Ovary (tissue), 10 donors: ENCODE measurements at places on chromosomes 16 and 17. TPM values are rescaled to one million over a fixed set of nuclear protein-coding genes. Genes with fewer than 3 reads are reported as not detected.

Gene CACNA1G
- 10.8 TPM for total RNA-seq

Gene KRTAP16-1
- not detected for total RNA-seq

- peak overlapping the region; percentile 91 for H3K27ac ChIP-seq
- no peaks in the 10 kb centered on the region for H3K36me3 ChIP-seq
- peaks cover 21% of the 10 kb centered on the region for H3K4me1 ChIP-seq
- peak overlapping the region; percentile 76 for H3K4me3 ChIP-seq
- DNase-seq, result peak; percentile 60
Observed at GRCh38 chr16:3023415-3023668, 400 bp downstream of the HCFC1R1 start.

- no peaks in the 10 kb centered on the region for H3K27me3 ChIP-seq
- no peaks in the 10 kb centered on the region for H3K36me3 ChIP-seq
Observed at GRCh38 chr17:31517524-31517923, 126.0 kb downstream of the RAB11FIP4 start.

- peaks cover 35% of the 10 kb centered on the region for H3K4me1 ChIP-seq
- H3K36me3 ChIP-seq, result no peaks in the 10 kb centered on the region
- peak; percentile 90 for DNase-seq
- H3K27ac ChIP-seq, result peak overlapping the region; percentile 63
- H3K27me3 ChIP-seq, result no peaks in the 10 kb centered on the region
Observed at GRCh38 chr16:4328046-4328781, 12.3 kb downstream of the GLIS2 start.

DNA sequence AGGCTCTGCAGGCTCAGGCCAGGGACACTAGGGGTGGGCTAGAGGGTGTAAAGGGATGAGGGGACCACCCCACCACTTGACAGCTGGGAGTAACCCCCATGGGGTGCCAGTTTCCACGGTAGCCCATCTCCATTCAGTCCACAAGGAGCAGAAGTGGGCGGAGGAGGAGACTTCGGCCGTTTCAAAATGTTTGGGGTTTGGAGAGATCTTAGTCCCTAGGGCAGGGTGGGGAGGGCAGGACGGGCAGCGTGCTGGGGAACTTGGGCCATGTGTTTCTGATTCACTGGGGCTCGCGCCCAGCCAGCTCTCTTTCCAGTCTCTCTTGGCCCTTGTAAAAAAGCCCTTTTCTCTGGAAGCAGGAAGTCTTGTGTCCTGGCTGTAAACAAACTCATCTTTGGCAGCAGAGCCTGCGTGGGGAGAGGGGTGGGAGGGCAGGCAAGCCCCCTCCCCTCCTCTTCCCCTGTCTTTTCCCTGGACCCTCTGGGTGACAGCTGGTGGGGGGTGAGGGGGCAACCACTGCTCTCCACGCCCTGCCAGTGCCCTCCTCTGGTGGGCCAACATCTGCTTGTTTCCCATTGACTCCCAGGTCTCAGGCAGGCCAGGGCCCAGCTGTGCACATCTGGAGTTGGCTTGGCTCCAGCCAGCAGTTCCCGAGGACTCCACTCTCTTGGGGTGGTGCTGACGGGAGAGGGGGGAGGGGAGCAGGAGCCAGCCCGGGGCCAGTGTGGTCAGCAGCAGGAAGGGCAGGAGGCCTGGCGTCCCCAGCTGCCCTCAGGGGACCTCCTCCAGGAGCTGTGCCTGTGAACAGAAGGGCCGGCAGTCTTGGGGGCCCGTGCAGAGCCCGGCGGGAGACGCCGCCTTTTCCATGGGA, 8.1 kb downstream of the CYGB start:
- peak overlapping the region; percentile 90 for H3K27ac ChIP-seq
- H3K4me1 ChIP-seq, result peaks cover 39% of the 10 kb centered on the region
- H3K36me3 ChIP-seq, result no peaks in the 10 kb centered on the region
- H3K4me3 ChIP-seq, result peak overlapping the region; percentile 6

GRCh38 chr17:11372692-11373091, 131.7 kb downstream of the SHISA6 start:
- no peak overlapping the region for H3K4me3 ChIP-seq
- no peaks in the 10 kb centered on the region for H3K27me3 ChIP-seq
- H3K4me1 ChIP-seq, result no peaks in the 10 kb centered on the region
- no peak overlapping the region for H3K27ac ChIP-seq
- DNase-seq, result no peak

GRCh38 chr16:63067141-63067540, 1030.9 kb upstream of the CDH8 start:
- no peaks in the 10 kb centered on the region for H3K27me3 ChIP-seq
- no peaks in the 10 kb centered on the region for H3K36me3 ChIP-seq
- no peak overlapping the region for H3K27ac ChIP-seq
- H3K4me1 ChIP-seq, result no peaks in the 10 kb centered on the region
- DNase-seq, result no peak
- no peak overlapping the region for H3K4me3 ChIP-seq

DNA sequence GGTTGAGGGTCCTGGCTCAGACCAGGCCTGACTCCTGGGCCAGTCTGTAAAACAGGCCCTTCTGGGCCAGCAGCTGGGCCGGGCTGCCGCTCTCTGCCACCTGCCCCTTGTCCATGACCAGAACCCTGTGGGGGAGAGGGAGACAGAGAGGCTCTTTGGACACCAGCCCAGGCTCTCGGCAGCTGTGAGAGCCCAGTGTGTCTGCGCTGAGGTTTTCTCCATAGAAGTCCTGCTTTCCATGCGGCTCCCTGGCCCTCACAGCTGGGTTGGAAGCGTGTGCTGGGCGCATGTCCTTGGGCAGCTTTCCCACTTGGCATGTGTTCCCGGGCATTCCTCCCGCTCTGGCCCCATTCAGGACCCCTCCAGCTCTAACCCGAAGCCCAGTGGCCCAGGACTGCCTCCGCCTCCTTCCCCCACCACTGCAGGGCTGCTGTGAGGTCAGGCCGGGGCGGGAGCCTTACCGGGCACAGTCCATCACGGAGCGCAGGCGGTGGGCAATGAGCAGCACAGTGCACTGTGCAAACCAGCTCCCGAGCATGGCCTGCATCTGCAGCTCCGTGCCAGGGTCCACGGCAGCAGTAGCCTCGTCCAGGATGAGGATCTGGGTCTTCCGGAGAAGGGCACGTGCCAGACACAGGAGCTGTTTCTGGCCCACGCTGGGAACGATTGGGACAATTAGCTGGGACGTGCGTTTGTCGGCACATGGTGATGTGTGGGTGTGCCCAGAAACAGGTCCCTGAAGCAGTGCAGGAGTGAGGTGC, 73.0 kb downstream of the ABCC6 start:
- H3K27me3 ChIP-seq, result no peaks in the 10 kb centered on the region
- H3K27ac ChIP-seq, result no peak overlapping the region
- no peak overlapping the region for H3K4me3 ChIP-seq
- H3K36me3 ChIP-seq, result no peaks in the 10 kb centered on the region

Gene GRAPL
- total RNA-seq, result 2.2 TPM

- DNase-seq, result no peak
- H3K27ac ChIP-seq, result no peak overlapping the region
- no peak overlapping the region for H3K4me3 ChIP-seq
- H3K27me3 ChIP-seq, result no peaks in the 10 kb centered on the region
- H3K36me3 ChIP-seq, result no peaks in the 10 kb centered on the region
Observed at GRCh38 chr17:75572713-75573539, 14.7 kb upstream of the MYO15B start.

DNA sequence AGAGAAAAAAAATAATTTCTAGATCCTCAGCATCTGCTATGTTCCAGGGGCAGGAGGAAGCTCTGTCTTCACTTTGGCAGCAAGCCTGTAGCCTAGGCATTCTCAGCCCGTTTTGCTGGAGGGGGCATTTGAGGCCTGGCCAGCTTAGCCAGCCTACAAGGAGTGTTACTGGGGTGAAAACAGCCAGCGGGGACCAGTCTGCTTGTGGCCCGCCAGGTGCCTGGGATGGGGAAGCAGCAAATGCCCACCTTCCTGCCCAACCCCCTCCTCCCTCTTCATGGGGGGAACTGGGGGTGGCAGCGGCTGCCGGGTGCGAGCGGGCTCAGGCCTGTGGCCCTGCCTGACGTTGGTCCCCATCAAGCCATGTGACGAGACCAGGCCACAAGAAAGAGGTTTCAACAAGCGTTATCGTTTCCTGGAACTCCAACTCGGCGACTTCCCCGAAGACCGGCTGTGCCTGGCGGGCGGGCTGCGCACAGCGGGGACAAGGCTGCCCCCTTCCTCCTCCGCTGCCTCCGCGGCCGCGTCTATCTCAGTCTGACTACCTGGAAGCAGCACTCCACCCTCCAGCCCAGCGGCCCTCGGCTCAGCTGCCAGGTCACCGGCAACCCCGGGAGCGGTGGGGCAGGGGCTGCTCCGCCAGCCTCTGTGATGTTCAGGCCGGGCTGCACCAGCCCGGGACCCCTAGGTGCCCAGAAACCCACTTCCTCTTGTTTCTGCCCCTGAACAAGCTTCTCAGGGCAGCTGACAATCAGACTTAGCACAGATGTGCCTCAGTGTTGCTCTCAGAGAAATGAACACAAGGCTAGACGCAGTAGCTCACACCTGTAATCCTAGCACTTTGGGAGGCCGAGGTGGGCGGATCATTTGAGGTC, 22.9 kb downstream of the SOCS1 start:
- no peak overlapping the region for H3K27ac ChIP-seq
- H3K36me3 ChIP-seq, result no peaks in the 10 kb centered on the region
- H3K4me1 ChIP-seq, result no peaks in the 10 kb centered on the region
- no peak overlapping the region for H3K4me3 ChIP-seq
- DNase-seq, result no peak

Gene KRT17
- 2.7 TPM for total RNA-seq

Gene HBM
- total RNA-seq, result not detected

DNA sequence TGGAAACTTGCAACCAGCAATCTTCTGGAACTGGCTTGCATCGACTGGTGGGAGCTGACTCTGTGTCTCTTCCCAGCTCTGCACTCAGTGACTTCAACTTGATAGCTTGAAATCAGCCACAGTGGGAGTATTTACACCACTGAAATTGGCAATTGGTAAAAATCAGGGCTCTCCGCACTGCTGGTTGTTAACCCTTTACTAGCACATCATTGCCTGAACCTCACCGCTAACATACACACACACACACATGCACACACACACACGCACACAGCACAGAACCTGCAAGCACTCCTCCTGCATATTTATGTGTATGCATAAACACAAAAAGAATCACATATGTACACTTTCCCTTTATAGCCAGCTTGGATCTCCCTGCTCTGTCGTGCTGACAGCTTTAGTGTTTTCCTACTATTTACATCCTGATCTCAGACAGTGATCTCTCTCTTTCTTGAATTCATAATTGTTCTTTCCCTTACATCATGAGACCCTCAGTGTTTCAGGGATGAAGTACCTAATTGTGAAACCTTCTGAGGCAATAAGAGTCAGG, 7.9 kb upstream of the TMIGD1 start:
- H3K36me3 ChIP-seq, result no peaks in the 10 kb centered on the region
- no peaks in the 10 kb centered on the region for H3K27me3 ChIP-seq
- no peak overlapping the region for H3K4me3 ChIP-seq
- H3K27ac ChIP-seq, result no peak overlapping the region
- H3K4me1 ChIP-seq, result peaks cover 2% of the 10 kb centered on the region
- no peak for DNase-seq

GRCh38 chr17:74485022-74485743, 18.7 kb downstream of the CD300A start:
- no peaks in the 10 kb centered on the region for H3K36me3 ChIP-seq
- DNase-seq, result no peak
- H3K27ac ChIP-seq, result no peak overlapping the region
- no peaks in the 10 kb centered on the region for H3K4me1 ChIP-seq
- H3K4me3 ChIP-seq, result no peak overlapping the region

Gene CCL16
- total RNA-seq, result not detected

- H3K36me3 ChIP-seq, result no peaks in the 10 kb centered on the region
- H3K27ac ChIP-seq, result peak overlapping the region; percentile 98
- H3K4me1 ChIP-seq, result peaks cover 5% of the 10 kb centered on the region
- no peaks in the 10 kb centered on the region for H3K27me3 ChIP-seq
- H3K4me3 ChIP-seq, result peak overlapping the region; percentile 73
- peak; percentile 68 for DNase-seq
Observed at GRCh38 chr17:64146418-64147109, 16.6 kb upstream of the ERN1 start.

- no peaks in the 10 kb centered on the region for H3K27me3 ChIP-seq
- no peaks in the 10 kb centered on the region for H3K36me3 ChIP-seq
- H3K4me1 ChIP-seq, result peaks cover 4% of the 10 kb centered on the region
- peak within 1 kb of the TSS; percentile 2 for H3K27ac ChIP-seq
- DNase-seq, result peak; percentile 90
Observed at GRCh38 chr17:45051060-45051719, at the start of gene DCAKD. Gene DCAKD (minus strand): TSS chr17:45051632. CDS start chr17:45034885, 16,747 bp downstream.

DNA sequence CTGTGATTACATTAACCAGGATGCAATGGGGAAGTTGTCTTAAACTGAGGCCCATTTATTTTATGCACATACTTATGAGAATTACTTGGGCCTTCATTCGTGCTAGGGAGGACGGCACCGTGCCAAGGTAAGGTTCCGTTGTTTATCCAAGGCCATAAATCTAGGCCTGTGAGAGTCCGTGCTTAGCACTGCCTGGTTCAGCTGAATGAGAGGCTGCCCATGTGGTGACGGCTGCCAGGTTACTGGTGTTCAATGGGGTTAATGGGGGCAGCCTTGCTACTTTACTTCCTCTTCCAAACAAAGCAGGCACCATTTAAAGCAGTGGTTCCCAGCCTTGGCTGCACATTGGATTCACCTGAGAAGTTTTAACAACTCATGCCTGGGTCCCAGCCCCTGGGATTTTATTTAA, 135.1 kb upstream of the NOL11 start:
- no peaks in the 10 kb centered on the region for H3K27me3 ChIP-seq
- no peak overlapping the region for H3K27ac ChIP-seq
- H3K36me3 ChIP-seq, result no peaks in the 10 kb centered on the region
- H3K4me1 ChIP-seq, result peaks cover 2% of the 10 kb centered on the region

DNA sequence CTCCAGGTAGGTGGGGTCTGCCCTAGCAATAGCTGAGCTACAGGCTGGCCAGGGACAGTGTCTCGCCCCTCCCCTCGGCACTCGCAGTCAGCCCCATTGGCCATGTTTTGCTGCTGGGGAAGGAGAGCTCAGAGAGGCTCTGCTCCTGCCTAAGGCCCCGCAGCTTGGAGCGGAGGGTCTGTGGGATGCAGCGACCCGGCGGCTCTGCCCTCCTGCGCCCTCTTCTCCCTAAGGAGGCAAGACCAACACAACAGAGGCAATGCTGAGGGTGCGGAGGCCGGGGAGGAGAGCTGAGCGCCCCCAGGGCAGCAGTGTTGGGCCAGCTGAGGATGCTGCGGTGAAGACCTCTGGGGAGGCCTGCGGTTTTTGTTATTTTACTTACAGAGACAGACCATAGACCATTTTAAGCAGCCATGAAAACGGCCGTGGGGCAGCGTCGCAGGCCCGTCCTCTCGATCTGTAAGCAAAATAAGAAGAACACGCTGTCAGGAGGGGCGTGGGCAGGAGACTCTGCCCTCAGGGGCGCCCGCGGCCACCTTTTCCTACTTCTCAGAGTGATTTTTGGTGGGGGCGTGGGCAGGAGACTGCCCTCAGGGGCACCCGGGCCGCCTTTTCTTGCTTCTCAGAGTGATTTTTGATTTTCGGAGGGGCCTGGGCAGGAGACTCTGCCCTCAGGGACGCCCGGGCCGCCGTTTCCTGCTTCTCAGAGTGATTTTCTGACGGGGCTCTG, 31.4 kb upstream of the PABPN1L start:
- DNase-seq, result no peak
- H3K27ac ChIP-seq, result no peak overlapping the region
- no peaks in the 10 kb centered on the region for H3K36me3 ChIP-seq
- no peaks in the 10 kb centered on the region for H3K27me3 ChIP-seq
- H3K4me3 ChIP-seq, result no peak overlapping the region

Gene KRTAP4-6
- total RNA-seq, result not detected

Gene KRT32
- total RNA-seq, result 0.20 TPM

Gene SLC12A3
- not detected for total RNA-seq

Gene CBX4
- total RNA-seq, result 27.9 TPM
